Omental fat pad (tissue), 4 donors: ENCODE measurements at places on chromosomes 7 and 10. TPM values are rescaled to one million over a fixed set of nuclear protein-coding genes. Genes with fewer than 3 reads are reported as not detected.

GRCh38 chr10:60576130-60577069 is 186.7 kb upstream of the ANK3 start:
- DNase-seq, result no peak

- DNase-seq, result no peak
Measured at GRCh38 chr10:7090529-7090928, 320.3 kb downstream of the SFMBT2 start.

- no peak for DNase-seq
Measured at GRCh38 chr7:148135116-148135515, 455.4 kb upstream of the C7orf33 start.

DNA sequence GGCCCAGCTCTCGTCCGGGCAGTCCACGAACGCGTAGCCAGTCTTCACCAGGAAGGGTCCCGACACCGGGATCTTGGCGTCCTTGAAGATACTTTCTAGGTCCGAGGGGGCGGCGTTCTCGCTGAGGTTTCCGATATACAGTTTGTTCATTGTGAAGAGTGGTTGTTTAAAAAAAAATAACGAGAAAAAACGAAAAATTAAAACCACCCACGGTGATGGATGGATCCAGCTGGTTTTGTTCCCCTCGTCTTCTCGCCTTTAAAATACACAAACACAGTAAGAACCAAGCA is 385 bp downstream of the IGF2BP3 start:
- no peak for DNase-seq

DNA sequence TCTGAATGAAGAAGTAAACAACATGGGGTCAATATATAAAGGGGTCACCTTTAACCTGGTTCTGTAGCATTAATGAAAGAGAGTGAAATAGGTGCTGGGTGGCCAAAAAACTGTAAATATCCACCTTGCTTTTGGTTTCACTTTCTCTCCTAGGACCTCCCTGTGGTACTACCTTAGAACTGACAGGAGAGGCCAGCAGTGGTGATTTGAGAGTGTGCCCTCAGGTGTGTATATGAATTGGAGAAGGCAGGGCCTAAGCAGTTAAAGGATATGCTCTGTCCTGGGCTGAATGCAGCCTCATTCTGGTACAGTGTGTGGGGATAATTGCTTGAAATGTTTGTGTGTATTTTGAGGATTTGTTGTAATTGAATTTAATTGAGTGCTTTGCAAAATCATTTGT is 62.0 kb downstream of the BBS9 start:
- no peak for DNase-seq

- no peak for DNase-seq
Measured at GRCh38 chr7:117485118-117485620, 5.3 kb downstream of the CFTR start.

- no peak for DNase-seq
Measured at GRCh38 chr10:70890917-70891431, 2.6 kb upstream of the PCBD1 start.

DNA sequence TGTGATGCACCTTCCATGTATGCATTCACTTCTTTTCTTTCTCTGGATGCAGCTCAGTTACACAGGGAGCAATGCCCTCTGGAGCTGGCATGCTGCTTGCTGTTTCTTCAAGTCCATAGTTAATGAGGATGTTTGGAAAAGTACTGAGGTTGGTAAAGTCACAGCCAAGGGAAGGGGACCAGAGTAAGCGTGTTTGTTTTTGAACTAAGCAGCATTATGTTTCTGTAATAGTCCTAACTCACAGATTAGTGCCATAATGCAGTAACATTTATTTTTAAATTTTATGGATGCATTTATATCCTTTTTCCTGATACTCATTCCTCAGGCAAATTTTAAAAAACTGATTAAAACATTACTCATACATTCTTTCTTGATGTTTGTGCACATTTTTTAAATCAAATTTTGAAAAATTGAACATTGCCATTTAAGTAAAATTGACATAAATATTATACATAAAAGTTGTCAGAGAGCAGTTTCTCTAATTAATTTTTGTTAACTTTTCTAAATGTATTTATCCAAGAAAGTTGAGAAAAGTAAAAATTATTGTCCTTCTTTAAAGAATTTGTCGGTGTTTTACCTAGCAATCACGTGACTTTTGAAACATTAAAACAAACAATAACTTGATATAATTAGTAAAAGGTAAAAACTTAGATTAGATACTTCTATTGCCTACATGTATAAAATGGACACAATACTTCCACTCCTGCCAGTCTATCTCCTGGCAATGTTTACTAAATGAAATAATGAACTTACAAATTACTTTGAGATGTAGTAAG is 659.6 kb upstream of the ANKRD30A start:
- DNase-seq, result no peak

DNA sequence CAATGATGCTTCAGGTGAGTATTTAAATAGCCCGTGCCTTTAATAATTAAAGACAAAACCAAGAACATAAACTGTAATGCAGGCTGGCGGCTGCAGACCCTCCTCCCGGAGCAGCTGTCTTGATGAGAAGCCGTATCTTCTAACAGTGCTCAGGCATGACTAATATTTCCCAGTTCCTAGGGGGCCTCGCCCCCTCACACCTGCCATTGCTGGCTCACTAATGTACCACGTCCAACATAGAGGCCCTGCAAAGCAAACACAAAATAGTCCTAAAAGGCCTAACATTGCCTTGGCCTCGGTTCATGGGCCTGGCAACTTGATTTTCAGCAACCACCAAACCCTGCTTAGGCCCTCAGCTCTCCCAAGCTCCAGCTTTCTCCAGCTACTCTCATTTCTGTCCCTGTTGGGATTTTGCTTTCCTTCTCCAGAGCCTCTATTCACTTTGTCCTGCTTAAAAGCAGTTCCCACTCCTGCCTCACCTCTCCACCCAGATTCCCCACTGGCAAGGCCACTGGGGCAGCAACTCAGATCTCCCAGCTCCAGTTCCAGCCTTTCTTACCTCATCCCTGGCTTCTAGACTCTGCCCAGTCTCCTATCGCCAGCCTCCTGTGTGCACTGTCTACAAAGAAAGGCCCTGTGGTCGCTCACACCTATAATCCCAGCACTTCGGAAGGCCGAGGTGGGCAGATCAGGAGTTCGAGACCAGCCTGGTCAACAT is 16.2 kb downstream of the SORBS1 start:
- no peak for DNase-seq

DNA sequence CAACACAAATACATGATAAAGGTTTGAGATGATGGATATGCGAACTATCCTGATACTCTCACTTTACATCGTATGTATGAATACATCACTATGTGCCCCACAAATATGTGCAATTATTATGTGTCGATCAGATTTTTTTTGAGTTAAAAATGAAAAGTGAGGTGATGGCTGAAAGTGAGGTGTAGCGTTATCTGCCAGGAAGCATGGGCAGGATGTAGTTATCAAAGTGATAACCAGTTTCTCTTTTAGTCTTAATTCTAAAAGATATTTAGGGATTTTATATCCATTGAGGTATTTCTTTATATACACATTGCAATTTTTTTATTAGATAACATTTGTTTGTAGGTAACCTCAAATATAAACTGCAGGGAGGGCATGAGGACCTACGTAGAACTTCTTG is 15.6 kb upstream of the KLF6 start:
- no peak for DNase-seq

GRCh38 chr7:103988468-103989199 is 824 bp downstream of the RELN start:
- no peak for DNase-seq

- no peak for DNase-seq
Measured at GRCh38 chr10:44234483-44234875, 150.4 kb downstream of the CXCL12 start.

DNA sequence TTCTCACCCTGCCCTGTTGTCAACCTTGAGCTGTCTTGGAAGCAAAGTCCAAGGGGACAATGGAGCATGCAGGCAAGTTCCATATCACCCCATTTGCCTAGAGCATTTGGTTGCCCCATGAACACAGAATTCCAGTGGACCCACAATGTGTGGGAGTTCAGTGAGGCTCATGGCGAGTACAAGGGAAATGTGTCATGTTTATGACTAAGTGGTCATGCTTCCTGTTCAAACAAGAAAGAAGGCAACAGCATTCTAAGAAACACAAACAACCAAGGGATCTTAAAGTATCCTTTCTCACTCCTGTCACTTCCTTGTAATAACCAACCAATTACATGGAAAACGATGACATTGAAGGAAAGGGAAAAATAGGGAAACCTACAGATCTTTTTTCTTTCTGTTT is 513.0 kb downstream of the INHBA start:
- DNase-seq, result no peak

Gene TACC2
- total RNA-seq, result 33.6 TPM

Gene TMEM229A
- total RNA-seq, result not detected

Gene ENTPD1
- 23.9 TPM for total RNA-seq

Gene CFAP70
- 3.2 TPM for total RNA-seq

Gene COL13A1
- total RNA-seq, result not detected

Gene FAM221A
- total RNA-seq, result 11.7 TPM

Gene SLC13A1
- not detected for total RNA-seq

Gene CASTOR2
- total RNA-seq, result 22.7 TPM

Gene TAS2R4
- 3.6 TPM for total RNA-seq

Gene TEX36
- not detected for total RNA-seq
